ENCODE measurements at places on chromosomes 2 and 18.

GRCh38 chr2:202486351-202486750 is 110.2 kb downstream of the BMPR2 start:
- no peak for DNase-seq

DNA sequence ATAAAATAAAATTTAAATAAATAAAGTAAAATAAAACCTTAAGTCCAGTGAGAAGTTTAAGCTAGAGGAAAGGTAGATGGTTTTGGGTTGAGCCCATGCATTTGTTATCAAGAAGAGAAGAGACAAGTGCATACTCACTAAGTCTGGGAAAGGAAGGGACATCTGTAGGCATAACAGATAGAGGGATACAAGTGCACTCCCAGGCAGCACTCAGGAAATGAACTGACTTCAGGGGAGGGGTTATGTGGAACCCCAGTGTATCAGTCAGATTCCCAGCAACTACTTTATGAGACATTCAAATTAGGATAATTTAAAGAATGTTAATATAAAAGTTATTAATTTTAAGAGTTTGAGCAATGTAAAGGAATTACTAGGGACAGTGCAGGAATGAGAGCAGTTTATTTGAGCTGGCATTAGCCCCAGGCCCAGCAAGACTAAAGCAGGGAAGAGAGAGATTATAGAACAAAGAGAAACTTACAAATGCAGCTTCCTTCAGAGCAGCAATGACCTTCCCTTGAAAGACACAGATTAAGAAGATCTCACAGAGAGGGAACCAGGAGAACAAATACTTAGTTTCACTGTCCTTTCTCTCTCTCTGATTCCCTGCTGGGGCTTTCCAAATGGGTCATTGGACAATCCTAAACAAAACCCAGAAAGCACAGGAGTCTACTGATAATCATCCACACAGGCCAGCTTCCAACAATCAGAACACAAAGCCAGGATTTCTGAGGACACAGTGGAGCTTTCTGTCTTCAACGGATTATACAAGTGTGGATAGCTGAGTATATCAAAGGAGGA is 109.7 kb downstream of the ERBB4 start:
- DNase-seq, result peak; percentile 9

DNA sequence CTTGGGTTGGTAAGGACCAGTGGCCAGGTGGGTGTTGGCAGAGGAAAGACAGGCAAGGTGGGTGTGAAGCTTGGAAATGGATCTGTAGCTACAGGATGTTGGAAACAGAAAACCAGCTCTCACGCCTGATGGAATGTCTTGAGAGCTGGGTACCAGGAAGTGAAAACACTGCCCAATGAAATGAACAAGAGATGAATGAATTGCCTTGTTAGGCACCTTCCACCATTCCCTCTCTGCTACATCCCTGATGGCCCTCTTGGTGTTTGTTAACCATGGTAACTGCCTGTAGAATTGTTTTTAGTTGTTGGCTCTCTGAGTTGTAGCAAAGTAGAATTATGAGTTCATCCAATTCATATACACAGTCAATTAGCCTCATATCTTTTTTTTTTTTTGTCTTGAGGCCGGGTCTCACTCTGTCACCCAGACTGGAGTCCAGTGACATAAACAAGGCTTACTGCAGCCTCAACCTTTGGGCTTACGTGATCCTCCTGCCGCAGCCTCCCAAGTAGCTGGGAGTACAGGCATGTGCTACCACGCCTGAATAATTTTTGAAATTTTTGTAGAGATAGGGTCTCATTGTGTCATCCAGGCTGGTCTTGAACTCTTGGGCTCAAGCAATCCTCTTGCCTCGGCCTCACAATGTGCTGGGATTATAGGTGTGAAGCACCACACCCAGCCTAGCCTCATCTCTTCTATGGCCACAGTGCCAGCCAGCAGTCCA is 9.5 kb downstream of the KCMF1 start:
- no peak for DNase-seq

GRCh38 chr18:22459491-22459890 is 41.8 kb upstream of the CTAGE1 start:
- DNase-seq, result no peak

DNA sequence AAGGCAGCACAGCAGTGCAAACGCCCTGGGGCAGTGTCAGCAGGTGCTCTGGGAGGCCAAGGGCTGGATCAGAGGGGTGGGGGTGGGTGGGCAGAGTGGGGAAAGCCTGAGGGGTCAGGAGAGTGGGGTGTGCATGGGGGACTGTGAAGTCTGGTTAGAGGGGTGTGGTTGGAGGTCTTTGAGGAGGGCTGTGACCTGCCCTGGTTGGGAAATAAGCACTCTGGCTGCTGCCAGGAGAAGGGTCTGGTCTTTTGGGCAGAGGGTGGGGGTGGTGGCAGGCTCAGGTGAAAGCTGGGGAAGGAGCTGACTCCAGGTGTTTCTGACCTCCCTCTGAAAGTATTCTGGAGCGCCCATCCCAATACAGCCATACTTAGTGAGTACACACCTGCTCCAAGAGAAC is 4.2 kb downstream of the ALPI start:
- DNase-seq, result no peak

GRCh38 chr2:215605214-215605613 is 169.3 kb upstream of the FN1 start:
- DNase-seq, result no peak

DNA sequence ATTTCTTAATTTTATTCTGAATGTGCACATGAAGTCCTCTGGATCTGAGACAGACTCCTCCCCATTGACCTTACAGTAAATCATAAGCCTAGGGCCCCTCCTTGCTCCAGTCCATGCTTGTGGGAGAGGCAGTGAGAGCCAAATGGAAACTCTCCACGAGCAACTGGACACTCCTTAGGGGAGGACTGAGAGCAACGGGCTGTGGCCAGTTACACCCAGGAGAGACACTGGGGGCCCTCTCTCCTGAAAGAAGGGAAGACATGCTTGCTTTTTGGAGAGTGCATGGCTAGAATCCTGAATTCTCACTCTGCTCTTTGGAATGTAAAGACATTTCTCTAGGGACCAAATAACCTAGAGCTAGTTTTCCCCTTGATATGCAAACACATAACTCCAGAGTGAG is 49.0 kb upstream of the BIN1 start:
- DNase-seq, result no peak
